AG04450 (cell line): ENCODE measurements at places on chromosomes 11 and 22. TPM values are rescaled to one million over a fixed set of nuclear protein-coding genes. Genes with fewer than 3 reads are reported as not detected.
A peak's percentile ranks its signal among the peaks of the same experiment; 100 is the strongest.

GRCh38 chr22:21936151-21936775 lies 16.4 kb downstream of the PPM1F start:
- no peak for DNase-seq

DNA sequence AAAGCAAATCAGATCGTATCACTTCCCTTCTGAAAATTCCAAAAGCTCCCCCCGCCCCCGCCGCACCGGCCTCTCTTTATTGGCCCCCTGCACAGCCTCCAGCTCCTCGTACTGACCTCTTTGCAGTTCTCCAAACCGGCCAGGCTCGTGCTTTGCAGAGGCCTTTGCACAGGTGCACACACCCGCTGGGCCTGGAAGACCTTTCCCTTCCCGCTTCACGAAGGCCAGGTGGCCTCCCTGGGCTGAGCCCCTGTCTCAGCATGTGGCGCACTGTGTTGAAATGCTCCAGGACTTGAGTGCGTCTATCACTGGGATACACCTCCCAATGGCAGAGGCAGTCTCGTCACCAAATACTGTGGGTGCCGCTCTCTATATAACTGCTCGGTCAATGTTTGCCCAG lies 13.2 kb upstream of the ADA2 start:
- DNase-seq = no peak

CENPM gene
- polyA plus RNA-seq = 5.1 and 6.8 TPM in 2 replicates

JAML gene
- polyA plus RNA-seq = not detected in 2 replicates

- DNase-seq = no peak
These were observed 1349.0 kb downstream of the BRD1 start for GRCh38 chr22:48478529-48479265.

B3GAT1 gene
- not detected in 2 replicates for polyA plus RNA-seq

CBL gene
- 19.9 and 24.3 TPM in 2 replicates for polyA plus RNA-seq

DNA sequence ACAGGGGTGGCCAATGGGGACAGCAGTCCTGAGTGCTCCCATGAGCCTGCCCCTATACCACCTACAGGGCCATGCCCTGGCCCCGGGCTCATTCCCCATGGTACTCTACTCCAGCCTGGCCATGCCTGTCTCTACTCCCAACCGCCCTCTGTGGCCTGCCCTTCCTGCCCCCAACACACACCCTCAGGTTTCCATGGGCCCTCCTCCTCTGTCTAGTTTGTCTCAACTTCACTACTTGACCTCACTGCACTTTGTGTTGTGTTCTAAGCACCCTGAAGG lies 26.3 kb upstream of the RASL10A start:
- DNase-seq = no peak

METTL15 gene
- 11.1 and 15.2 TPM in 2 replicates for polyA plus RNA-seq

DNA sequence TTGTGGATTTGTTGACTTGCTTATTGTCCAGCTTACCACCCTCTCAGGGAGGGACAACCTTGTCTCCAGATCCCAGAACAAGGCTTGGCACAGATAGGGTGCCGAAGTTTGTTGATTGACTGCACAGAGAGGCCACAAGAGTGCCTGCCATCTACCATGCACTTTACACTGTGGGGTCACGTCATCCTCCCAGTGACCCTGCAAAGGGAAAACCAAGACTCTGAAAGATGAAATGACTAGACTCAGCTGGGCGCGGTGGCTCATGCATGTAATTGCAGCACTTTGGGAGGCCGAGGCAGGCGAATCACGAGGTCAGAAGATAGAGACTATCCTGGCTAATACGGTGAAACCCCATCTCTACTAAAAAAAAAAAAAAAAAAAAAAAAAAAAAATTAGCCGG lies 4.6 kb upstream of the LTBP3 start:
- DNase-seq = no peak

APOL3 gene
- 3.7 and 4.2 TPM in 2 replicates for polyA plus RNA-seq

GRCh38 chr22:47631571-47632102 lies 869.2 kb downstream of the TBC1D22A start:
- DNase-seq = no peak

- peak; percentile 49 for DNase-seq
These were observed at the start of gene PPP1R14B for GRCh38 chr11:64246871-64247728. Gene PPP1R14B (minus strand): TSS chr11:64246943. CDS start chr11:64246673, 270 bp downstream.

DNA sequence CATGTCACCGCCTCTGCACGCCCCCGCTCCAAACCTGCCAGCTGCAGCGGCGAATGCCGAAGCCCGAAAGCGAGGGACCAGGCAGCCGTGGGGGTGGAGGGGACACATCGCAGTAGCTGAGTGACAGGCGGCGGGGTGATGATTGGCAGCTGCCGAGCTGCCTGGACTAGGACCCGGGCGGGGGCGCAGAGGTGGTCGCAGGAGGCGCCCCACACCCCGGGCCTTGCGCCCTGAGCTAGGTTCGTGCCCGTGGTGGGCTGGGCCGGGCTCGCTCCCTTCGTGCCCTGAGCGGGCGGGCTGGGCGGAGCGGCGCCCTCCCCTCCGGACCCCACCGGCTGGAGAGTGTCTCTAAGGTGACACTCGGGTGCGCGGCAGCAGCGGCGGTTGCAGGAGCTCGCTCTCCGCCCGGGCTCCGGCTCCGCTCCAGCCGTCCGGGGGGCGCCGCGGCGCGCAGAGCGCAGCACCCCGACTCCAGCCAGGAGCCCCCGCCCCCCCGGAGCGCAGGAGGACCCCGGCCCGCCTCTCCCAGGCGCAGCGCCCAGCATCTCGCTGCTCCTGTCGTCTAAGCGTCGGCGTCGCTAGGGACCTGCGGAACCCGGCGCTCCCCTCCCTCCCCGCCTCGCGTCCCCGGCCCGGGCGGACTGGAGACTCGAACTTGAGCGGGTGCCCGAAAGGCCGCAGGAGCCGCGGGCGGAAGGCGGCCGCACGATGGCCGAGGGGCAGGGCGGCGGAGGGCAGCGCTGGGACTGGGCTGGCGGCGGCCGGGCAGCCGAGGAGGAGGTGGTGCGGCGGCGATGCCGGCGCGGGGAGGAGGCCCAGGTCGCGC lies 14.5 kb upstream of the DGKZ start:
- DNase-seq = no peak

GRCh38 chr11:63537293-63538101 lies 889 bp downstream of the PLAAT4 start:
- no peak for DNase-seq

- DNase-seq = no peak
These were observed 2.5 kb downstream of the LIF start for GRCh38 chr22:30244066-30244465.

OR4C46 gene
- polyA plus RNA-seq = not detected in 2 replicates

DNA sequence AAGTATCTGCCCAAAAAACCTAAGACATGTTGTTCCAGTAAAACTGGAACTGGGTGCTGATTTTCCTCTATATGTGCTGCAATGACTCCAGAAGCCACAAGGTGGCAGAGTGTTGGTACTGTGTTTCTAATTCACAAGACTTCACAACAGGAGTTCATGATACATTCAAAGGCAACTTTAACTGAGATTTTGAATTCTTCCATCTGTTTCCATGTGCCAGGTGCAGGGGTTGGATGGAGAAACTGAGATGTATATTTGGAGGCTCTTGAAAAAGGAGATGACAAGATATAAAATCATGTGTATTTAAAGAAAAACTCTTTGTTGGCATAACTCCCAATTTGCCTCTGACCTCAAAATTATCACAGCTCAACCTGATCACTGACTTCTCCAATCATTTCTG lies 1098.6 kb upstream of the CCDC90B start:
- peak; percentile 3 for DNase-seq

DNA sequence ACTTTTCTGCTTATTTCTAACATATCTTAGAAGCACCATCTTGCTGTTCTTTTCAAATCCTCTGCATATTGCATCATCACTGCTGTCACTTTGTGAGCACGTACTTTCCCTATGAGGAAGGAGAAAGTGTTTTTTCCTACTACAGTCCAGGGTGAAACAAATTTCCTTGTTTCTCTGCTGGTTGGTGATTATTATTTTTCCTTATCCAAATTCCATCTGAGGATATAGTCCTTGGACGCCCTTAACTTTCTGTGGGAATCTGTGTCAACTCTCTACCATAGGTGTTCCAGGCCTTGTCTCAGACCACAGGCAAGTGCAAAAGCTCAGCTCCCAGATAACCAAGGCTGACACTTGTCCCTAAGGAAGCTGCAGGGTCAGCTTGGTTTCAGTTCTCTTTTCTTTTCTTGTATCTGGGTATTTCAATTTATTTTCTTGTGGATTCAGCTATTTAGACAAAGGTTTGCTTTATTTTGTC lies 29.4 kb upstream of the LYVE1 start:
- DNase-seq = no peak

DNA sequence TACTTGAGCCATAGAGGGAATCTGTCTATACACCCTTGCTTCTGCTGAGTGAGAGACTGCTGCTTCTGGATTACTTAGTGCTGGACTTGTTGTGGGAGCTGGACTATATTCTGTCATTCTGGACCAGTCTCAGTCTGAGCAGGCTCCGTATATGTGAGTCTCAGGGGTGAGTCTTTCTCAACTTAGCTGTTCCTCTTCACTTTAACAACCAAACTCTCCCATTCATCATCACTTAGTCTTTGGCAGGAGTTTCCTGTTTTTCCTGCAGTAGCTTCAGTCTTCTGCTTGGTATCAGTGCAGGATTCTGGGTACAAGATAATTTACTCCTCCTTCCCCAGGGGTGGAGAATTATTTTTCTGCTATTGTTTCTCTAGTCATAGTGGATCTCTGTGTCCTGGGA lies 779.5 kb downstream of the METTL15 start:
- no peak for DNase-seq

- no peak for DNase-seq
These were observed 30.3 kb upstream of the WNT7B start for GRCh38 chr22:46007003-46007847.

SOX10 gene
- polyA plus RNA-seq = not detected in 2 replicates
